ENCODE measurements at places on chromosomes 3 and 15.

DNA sequence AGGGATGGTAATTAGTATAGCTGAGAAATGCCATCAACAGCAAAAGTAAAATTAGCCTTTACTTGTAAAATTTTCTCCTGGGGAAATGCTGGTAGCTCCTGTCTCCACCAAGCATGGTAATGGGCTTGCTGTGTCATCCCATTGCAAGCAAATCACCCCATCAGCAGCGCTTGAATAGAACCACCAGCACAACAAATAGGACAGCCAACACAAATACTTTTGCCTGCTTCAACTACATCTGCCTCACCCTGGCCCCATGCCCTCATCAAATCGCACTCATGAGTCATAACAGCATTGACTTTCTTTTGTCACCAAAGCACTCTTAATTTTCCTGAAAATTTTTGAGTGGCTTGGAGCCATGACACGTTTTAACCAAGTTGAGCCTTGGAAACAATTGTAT lies 52.6 kb downstream of the ERC2 start:
- DNase-seq = no peak

GRCh38 chr3:63609408-63609807 lies 43.1 kb upstream of the SNTN start:
- DNase-seq = no peak

DNA sequence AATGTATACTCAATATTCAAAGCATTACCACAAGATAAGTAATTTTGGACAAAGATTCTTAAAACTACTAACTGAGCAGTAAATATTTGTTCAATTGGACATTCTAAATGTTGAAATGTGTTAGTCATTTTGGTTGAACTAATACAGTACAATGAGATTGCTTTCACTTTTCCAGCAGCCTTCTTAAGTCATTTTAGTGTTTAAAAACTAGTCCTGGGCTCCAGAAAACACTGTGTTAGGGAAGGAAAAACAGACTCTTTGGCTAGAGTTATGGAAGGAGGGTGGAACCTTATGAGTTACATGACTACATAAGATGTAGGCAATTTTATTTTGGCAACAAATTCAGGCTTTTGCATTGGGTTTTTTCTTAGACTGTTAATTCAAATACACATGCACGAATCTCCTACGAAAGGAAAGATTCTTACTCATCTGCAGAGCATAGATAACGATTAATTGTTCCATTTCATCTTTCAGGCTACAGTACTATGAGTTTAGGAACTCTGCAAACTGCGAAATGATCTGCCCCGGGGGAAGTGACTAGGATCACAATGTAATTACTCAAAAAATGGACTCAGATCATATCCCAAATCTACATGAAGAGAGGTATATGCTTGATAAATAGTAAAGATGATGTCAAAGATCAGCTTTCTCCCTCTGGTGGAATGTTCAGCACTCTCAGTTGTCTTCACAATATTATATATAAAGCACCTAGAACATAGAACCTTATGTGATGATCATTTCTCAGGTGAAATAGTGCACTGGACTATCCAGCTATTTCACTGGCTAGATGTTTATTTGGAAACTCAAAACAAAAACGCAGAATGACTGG lies 492.8 kb upstream of the MDFIC2 start:
- no peak for DNase-seq

DNA sequence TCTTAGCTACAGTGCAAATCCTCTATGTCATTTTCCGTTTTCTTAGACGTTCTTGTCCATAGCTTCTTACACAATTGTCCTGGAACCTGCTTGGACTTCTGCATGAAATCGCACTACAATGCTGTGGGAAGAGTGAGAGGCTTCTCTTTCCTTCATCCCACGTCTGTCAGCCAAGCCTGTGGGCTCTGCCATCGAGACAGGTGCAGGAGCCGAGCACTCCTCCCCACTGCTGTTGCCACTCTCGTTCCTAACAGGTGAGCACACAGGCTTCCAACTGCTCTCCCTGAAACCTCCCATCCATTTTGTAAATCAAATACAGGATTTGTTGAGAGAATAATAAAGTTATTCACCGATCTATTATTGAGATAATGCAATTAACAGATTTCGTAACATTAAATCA lies 23.5 kb downstream of the ZXDC start:
- DNase-seq = peak; percentile 28

DNA sequence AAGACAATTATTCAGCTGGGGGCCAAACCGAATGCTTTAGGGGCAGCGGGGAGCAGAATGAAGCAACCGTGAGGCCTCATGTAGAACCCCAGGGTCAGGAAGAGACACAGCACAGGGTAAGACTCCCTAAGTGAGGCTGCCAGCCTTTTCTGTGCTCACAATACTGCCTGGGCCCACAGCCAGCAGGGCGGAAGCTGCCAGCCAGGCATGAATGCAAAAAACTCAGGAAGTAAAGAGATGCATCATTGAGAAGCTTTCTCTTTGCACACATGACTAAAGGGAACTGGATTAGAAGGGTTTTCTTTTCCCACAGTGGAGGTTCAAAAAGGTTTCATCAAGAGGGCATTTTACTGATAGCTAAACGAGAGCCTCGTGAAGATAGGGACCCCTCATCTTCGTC lies 33.3 kb downstream of the CA12 start:
- peak; percentile 68 for DNase-seq

DNA sequence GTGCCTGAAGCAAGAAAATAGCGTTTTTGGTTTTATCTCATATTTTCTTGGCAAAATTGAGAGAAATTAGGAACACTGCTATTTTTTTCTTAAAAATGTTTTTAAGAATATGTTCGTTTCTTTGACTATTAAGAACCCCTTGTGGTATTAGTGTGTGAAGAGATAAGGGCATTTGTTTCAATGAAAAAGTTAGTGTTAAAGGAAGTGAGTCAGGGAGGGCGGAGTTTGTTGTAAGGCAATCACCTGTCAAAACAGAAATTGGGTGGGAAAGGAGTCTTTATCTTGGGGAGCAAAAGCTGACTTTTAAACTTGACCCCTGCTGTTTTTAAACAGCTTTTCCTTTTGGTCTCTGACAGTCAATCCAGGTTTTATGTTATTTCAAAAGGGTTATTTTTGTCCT lies 4.2 kb downstream of the RAP2B start:
- DNase-seq = no peak

GRCh38 chr3:23038471-23038870 lies 164.7 kb upstream of the UBE2E2 start:
- no peak for DNase-seq

GRCh38 chr3:95044101-95044500 lies 981.2 kb downstream of the NSUN3 start:
- DNase-seq = no peak

DNA sequence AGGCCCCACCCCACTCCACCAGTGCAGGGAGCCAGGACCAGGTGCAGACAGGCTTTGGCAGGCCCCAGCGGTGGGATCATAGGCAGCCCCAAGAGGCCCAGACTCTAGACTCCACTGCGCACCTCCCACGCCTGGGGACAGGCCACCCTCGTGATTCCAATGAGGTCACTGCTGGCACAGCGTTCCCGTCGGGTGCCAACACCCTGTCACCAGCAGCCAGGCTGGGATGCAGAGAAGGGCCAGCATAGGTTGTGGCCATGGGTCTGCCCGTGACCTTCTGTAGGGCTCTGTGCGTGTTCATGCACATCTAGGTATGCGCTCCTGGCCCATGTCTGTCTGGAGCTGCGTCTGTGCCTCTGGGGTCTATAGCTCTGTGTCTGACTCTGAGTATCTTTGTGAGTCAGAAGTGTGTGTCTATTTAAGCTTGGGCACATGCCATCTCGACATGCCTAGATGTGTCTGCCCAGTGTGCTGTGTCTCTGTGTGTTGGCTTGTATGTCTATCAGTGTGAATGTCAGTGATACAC lies 13.0 kb downstream of the VIPR1 start:
- DNase-seq = peak; percentile 58

DNA sequence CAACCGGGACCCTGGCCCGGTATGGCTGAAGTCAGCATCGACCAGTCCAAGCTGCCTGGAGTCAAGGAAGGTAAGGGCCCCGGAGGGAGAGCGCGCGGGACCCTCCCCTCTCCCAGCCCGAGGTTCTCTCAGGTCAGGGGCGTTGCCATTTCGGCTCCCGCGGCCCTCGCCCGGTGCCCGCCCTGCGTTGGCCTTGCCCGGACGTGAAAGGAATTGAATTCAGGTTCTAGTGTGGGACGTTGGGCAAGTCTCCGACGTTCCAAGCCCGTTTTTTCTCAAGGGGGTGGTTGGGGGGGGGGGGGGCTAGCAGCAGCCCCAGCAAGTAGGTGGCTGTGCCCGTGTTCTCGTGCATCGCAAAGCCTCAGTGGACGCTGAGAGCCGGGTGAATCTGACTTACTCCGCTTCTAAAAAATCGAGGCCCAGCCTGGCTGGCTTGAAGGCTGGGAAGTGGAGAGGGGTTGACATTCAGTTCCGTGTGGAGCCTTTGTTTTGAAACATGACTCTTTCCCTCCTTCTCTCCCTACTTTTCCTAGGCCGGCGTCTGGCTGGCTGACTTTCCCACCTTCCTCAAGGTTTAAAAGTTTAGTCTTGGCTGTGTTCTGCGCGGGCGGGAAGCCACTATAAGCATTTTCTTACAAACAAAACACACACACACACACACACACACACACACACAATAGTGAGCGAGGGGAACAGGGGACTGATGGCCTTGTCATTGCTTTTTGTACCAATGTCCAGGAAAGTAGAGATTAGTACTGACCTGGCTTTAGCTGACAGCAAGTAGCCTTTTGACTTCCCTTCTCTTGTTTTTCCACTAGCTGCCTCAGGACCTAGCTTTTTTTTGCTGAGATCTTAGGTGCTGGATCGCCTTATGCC lies at the start of gene UTS2B:
Gene UTS2B, minus strand, starts transcription at position 873 of the 876 bp plus-strand sequence. CDS start 48,337 bp downstream, outside the sequence.
- DNase-seq = peak; percentile 54

DNA sequence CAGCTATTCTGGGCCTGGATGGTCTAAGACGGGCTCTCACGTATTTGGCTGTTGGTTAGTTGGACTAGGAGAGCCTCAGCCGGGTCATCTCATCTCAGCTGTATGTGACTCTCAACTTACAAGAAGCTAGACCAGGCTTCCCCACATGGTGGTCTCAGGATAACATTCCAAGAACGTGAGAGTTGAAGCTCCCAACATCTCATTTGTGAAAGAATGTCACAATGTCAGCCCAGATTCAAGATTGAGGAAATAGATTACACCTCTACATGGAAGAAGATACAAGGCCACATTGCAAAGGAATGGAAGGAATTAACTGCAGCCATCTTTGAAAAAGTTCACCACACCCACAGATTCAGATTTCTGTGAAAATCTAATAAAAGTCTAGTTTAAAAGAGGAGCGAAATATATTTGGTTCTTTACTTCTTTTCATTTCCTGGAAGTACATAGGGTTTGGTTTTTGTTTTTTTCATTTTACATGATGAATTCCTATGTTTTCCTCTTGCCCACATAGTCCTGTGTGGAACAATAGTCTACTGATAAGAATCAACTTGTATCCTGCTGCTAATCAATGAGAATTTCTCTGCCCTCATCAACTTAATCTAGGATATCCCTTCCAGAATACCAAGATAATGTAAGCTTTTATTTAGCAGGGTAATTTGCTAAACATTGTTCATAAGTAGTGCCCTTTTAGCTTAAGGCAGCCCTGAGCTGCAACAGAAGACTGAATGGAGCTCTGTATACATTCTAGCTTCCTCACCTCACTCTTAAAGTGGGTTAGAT lies 116.5 kb downstream of the CMSS1 start:
- DNase-seq = no peak

DNA sequence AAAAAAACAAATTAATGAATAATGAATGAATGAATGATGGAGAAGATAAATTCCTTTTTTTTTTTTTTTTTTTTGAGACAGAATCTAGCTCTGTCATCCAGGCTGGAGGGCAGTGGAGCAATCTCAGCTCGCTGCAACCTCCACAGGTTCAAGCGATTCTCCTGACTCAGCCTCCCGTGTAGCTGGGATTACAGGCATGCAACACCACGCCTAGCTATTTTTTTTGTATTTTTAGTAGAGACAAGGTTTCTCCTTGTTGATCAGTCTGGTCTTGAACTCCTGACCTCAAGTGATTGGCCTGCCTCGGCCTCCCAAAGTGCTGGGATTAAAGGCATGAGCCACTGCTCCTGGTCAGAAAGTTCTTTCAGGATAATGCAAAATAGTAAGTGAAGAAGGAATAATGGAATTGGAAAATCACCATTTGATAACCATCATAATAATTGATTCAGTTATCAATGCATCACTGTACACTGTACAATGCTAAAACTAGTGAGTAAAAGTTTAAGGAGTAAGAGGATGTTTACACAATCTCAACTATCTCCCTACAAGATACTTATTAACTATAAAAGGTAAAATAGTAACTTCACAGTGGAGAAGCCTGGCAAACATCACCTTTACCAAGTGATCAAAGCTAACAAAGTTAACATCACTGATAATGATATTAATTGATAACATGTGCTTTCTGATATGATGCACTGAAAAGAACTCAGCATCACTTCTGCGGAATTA lies 12.3 kb upstream of the INO80 start:
- no peak for DNase-seq

DNA sequence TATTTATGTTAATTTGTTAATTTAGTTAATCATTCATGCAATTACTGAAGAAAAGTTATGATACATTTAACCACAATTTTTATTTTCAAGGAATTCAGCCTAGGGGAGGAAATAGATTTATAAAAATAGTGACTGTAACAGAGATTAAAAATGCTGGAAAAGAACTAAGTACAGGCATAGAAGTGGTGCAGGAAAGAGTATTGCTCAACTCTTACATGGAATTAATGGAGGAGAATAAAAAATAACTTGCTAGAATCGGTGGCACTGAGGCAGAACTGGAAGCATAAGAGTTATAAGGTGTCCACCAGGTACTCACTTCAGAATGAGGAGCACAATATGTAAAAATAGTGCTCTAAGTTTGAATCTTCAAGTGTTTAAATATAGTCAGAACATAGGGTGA lies 13.5 kb upstream of the OR5AC2 start:
- no peak for DNase-seq

DNA sequence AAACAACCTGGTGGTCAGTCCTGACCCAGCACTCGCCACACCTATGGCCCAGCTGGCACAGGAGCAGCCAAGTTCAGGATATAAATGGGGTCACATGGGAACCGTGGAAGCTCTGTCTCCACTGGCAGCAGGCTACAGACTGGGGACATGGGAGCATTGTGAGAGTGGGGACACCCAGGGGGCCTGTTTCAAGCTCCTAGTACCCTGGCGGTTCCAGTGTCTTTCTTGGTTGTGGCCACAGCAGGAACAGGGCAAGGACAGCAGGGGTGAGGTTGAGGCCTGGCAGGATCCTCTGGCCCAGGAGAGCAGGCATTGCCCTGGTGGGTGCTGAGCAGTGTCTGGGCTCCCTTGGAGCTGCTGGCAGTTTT lies 1.9 kb downstream of the CSK start:
- DNase-seq = no peak

DNA sequence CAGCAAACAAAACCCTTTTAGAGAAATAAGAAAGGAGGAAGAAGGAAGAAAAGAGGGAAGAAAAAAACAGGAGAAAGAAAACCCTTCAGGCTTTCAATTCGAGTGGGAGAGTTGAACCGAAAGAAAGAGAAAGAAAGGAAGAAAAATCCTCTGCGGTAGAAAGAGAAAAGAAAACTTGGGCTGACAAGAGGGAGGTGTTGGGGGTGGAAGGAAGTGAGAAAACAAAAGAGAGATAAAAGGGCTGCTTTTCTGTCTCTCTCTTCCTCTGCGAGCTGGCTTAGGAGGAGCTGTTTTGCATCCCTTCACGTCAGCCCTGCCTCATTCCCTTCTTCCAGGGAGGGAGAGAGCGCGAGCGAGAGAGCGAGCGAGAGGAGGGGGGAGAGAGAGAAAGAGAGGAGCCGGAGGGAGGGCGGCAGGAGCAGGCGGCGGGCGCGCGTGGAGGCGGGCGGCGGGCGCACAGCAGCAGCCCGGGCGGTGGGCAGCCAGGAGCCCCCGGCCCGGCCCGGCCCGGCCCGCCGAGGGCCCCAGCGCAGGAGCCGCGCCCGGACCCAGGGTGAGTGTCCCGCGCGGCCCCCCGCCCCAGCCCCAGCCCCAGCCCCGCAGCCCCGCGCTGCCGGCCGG lies at the start of gene ZNF710:
Gene ZNF710, plus strand, starts transcription at position 263 of the 621 bp plus-strand sequence. CDS start 65,814 bp downstream, outside the sequence.
- peak; percentile 71 for DNase-seq

- no peak for DNase-seq
These were observed 19.1 kb upstream of the RIOX2 start for GRCh38 chr3:97991293-97991682.
